Peyer's patch (tissue), 4 donors: ENCODE measurements at places on chromosomes 5 and 9. TPM values are rescaled to one million over a fixed set of nuclear protein-coding genes. Genes with fewer than 3 reads are reported as not detected.

The ST8SIA4 gene
- 1.1 TPM for total RNA-seq

The CNOT6 gene
- total RNA-seq: 14.9 TPM

The GGTA1 gene
- total RNA-seq: 12.4 TPM

The OR13C3 gene
- total RNA-seq: not detected

The HABP4 gene
- 5.6 TPM for total RNA-seq

The SLC25A25 gene
- 44.1 TPM for total RNA-seq

The LRRC19 gene
- total RNA-seq: 43.3 TPM

The LCN9 gene
- total RNA-seq: not detected

The SMARCA2 gene
- 126 TPM for total RNA-seq

The PTGDS gene
- 21.5 TPM for total RNA-seq

The LMAN2 gene
- 321 TPM for total RNA-seq

The CD72 gene
- 4.1 TPM for total RNA-seq

DNA sequence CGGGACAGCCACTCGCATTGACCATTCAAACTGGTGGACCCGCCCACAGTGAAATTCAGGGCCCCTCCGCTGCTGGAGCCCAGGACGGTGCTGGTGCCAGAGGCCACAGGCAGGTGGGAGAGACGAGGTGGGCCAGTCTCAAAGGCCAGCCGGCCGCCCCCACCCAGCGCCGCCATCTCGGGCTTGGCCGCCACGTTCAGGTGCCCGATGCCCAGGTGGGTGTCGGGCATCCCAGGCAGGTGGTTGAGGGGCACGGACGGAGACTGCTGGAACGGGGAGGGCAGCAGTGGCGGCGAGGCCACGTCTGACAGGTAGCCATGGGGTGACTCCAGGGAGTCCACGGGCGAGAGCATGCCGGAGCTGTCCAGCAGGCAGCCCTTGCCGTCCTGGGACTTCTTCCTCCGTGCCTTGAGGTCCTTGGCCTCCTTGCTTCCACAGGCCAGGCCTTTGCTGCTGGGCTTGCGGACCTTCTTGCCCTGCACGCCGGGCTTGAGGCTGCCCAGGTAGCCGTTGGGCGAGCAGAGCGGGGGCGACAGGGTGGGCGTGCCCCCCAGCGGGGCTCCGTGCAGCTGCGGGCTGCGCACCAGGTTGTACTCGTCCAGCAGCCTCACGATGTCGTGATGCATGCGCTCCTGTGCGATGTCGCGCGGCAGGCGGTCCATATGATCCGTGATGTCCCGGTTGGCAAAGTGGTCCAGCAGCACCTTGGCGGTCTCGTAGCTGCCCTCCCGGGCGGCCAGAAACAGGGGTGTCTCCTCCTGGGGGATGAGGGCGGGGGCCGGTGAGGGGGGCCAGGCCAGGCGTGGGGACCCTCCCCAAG, 14.2 kb upstream of the SEC16A start:
- no peak overlapping the region for H3K4me3 ChIP-seq
- H3K36me3 ChIP-seq: no peaks in the 10 kb centered on the region
- no peaks in the 10 kb centered on the region for H3K27me3 ChIP-seq
- no peak overlapping the region for H3K27ac ChIP-seq
- no peak for DNase-seq

GRCh38 chr5:81547001-81547400, 153.1 kb upstream of the ACOT12 start:
- no peaks in the 10 kb centered on the region for H3K4me1 ChIP-seq
- no peak overlapping the region for H3K4me3 ChIP-seq
- DNase-seq: no peak
- no peaks in the 10 kb centered on the region for H3K27me3 ChIP-seq
- H3K27ac ChIP-seq: no peak overlapping the region

GRCh38 chr9:127194881-127195713, 69.5 kb upstream of the GARNL3 start:
- peak; percentile 70 for DNase-seq
- no peak overlapping the region for H3K4me3 ChIP-seq
- H3K27me3 ChIP-seq: no peaks in the 10 kb centered on the region
- H3K36me3 ChIP-seq: peaks cover 10% of the 10 kb centered on the region
- no peaks in the 10 kb centered on the region for H3K4me1 ChIP-seq

GRCh38 chr5:160324886-160325285, 12.5 kb upstream of the CCNJL start:
- no peak overlapping the region for H3K4me3 ChIP-seq
- no peaks in the 10 kb centered on the region for H3K27me3 ChIP-seq
- H3K27ac ChIP-seq: no peak overlapping the region
- no peak for DNase-seq
- H3K4me1 ChIP-seq: no peaks in the 10 kb centered on the region

- H3K27me3 ChIP-seq: no peaks in the 10 kb centered on the region
- no peaks in the 10 kb centered on the region for H3K4me1 ChIP-seq
- H3K4me3 ChIP-seq: no peak overlapping the region
- no peak for DNase-seq
Observed at GRCh38 chr5:80068246-80068636, 33.1 kb downstream of the THBS4 start.

GRCh38 chr5:113354055-113354454, 80.7 kb downstream of the TSSK1B start:
- no peaks in the 10 kb centered on the region for H3K4me1 ChIP-seq
- no peak for DNase-seq
- H3K4me3 ChIP-seq: no peak overlapping the region
- H3K36me3 ChIP-seq: no peaks in the 10 kb centered on the region
- no peak overlapping the region for H3K27ac ChIP-seq
- H3K27me3 ChIP-seq: no peaks in the 10 kb centered on the region

DNA sequence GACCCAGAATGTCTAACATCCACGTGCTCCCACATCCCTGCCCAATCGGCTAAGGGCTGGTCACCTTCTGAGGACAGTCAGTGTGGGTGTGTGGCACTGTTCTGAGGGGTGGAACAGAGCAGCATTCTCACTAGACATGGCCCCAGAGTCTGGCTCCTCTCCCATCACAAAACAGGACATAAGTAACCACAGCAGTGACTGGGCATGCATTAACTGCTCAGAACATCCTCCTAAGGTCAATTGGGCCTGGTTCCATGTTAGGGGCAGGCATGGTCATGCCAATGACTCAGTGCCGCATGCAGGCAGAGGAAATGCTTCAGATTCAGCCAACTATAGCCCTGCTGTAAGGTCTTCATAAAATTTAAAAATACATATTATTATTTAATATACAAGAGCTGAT, 12.9 kb downstream of the MACROH2A1 start:
- H3K4me3 ChIP-seq: no peak overlapping the region
- no peak for DNase-seq
- no peak overlapping the region for H3K27ac ChIP-seq
- H3K4me1 ChIP-seq: peaks cover 4% of the 10 kb centered on the region

DNA sequence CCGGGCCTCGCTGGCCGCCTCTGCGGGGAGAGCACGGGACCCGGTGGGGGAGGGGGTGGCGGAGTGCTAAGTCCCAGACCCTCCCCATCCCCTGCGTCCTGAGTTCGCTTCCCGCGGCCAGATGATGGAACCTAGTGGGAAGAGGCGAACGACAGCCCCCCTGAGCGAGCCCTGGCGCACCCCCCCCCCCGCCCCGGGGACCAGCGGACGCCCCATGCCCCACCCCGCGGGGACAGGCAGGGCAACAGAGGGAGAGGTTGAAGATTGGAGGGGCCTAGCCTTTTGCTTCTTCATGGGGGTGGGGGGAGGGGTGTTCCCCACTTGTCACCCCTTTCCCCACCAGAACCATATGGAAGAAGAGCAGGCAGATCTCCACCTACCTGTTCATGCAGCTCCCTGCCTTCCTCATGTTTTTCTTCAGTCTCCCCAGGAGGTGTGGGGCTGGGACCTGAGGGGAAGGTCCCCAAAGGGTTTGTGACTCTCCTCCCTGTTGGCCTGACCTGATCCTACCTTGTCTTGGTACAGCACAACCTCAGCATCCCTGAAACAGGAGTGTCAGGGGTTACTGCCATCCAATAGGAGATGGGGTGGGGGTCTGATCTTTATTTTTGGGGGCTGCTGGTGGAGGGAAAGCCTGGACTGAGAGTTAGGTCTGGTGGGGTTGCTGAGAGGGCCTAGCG, 485 bp downstream of the FAM53C start:
- H3K4me1 ChIP-seq: no peaks in the 10 kb centered on the region
- no peaks in the 10 kb centered on the region for H3K36me3 ChIP-seq
- no peaks in the 10 kb centered on the region for H3K27me3 ChIP-seq
- H3K4me3 ChIP-seq: peak overlapping the region; percentile 85

- H3K27ac ChIP-seq: no peak overlapping the region
- no peaks in the 10 kb centered on the region for H3K27me3 ChIP-seq
- no peaks in the 10 kb centered on the region for H3K36me3 ChIP-seq
- no peak overlapping the region for H3K4me3 ChIP-seq
Observed at GRCh38 chr5:53364061-53364460, 116.4 kb upstream of the FST start.

GRCh38 chr5:128284236-128284635, 200.7 kb downstream of the SLC12A2 start:
- H3K4me3 ChIP-seq: no peak overlapping the region
- no peaks in the 10 kb centered on the region for H3K4me1 ChIP-seq
- H3K27ac ChIP-seq: no peak overlapping the region
- no peaks in the 10 kb centered on the region for H3K36me3 ChIP-seq
- H3K27me3 ChIP-seq: no peaks in the 10 kb centered on the region

DNA sequence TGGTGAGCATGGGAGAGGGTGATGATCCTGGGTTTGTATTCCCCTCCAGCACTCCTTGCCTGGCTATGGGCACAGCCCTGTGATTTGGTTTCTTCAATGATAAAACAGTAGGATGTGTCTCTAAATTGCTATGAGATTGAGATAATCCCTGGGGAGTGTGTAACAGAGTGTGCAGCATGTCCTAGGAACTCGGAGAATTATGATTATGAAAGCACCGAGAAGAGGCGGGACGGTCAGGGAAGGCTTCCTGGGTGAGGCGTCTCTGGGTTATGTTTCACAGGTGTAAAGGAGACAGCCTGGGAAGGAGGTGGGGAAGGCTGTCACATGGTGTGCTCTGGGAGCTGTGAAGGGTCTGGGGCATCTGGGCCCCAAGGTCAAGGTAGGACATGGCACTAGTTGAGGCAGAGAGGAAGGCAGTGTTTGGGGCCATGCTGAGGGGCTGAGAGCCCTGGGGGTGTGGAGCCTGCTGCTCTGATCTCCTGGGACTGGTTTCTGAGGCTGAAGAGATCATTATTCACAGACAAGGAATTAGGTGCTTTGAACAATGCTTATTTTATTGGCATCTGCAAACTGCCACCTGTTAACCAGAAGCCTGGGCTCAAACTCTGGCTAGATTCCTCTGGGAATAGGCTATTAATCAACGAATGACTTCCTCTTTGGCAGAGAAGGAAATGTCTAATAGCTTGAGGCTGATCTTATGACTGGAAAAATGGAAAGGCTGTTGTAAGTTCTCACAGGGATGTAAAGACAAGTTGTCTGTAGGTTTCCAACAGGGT, 73.8 kb upstream of the IL12B start:
- no peak overlapping the region for H3K4me3 ChIP-seq
- no peaks in the 10 kb centered on the region for H3K27me3 ChIP-seq
- no peaks in the 10 kb centered on the region for H3K4me1 ChIP-seq
- no peak overlapping the region for H3K27ac ChIP-seq
- no peaks in the 10 kb centered on the region for H3K36me3 ChIP-seq

- peak; percentile 59 for DNase-seq
- no peak overlapping the region for H3K4me3 ChIP-seq
- H3K27ac ChIP-seq: no peak overlapping the region
Observed at GRCh38 chr5:76180814-76181805, 97.9 kb downstream of the SV2C start.

DNA sequence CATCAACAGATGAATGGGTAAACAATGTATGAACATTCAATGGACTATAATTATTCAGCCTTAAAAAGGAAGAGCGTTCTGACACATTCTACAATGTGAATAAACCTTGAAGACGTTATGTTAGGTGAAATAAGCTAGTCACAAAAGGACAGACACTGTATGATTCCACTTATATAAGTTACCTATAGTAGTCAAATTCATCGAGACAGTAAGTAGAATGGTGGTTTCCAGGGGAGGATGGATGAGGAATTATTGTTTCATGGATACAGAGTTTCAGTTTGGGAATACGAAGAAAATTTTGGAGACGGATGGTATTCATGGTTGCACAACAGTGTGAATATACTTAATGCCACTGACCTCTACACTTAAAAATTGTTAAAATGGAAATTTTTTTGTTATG, 216.4 kb downstream of the CACNA1B start:
- H3K4me1 ChIP-seq: no peaks in the 10 kb centered on the region
- no peaks in the 10 kb centered on the region for H3K27me3 ChIP-seq
- H3K4me3 ChIP-seq: no peak overlapping the region
- DNase-seq: no peak
- H3K36me3 ChIP-seq: no peaks in the 10 kb centered on the region
- no peak overlapping the region for H3K27ac ChIP-seq

GRCh38 chr5:167442922-167443321, 848.5 kb upstream of the WWC1 start:
- no peak for DNase-seq
- H3K27ac ChIP-seq: no peak overlapping the region
- no peaks in the 10 kb centered on the region for H3K36me3 ChIP-seq
- H3K4me3 ChIP-seq: no peak overlapping the region
- H3K4me1 ChIP-seq: no peaks in the 10 kb centered on the region

DNA sequence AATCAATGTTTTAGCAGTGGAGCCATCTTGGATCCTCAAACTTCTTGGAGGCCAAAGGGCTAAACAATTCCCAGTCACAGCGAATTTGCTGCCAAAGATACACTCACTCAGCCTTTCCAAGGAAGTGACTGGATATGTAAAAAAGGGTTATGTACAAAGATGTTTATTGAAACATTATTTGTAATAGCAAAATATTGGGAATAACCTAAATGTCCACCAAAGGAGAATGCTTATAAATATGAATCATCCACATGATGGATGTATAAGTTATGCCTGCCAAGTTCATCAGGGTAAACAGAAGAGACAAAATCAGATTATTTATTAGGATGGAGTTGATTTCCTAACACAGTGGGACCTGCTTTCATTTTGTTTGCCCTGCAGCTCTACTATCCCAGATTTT, 145.2 kb upstream of the ABCA1 start:
- H3K36me3 ChIP-seq: no peaks in the 10 kb centered on the region
- no peaks in the 10 kb centered on the region for H3K27me3 ChIP-seq
- H3K4me3 ChIP-seq: no peak overlapping the region
- H3K27ac ChIP-seq: no peak overlapping the region
- no peaks in the 10 kb centered on the region for H3K4me1 ChIP-seq

GRCh38 chr9:69673311-69673640, 1.1 kb upstream of the APBA1 start:
- peak overlapping the region; percentile 50 for H3K4me3 ChIP-seq
- H3K4me1 ChIP-seq: no peaks in the 10 kb centered on the region
- H3K36me3 ChIP-seq: no peaks in the 10 kb centered on the region
- no peak for DNase-seq
- no peak overlapping the region for H3K27ac ChIP-seq

- DNase-seq: no peak
- no peak overlapping the region for H3K4me3 ChIP-seq
- H3K27ac ChIP-seq: no peak overlapping the region
- H3K4me1 ChIP-seq: no peaks in the 10 kb centered on the region
- H3K36me3 ChIP-seq: no peaks in the 10 kb centered on the region
Observed at GRCh38 chr5:72427488-72428437, 79.4 kb downstream of the ZNF366 start.
